Fibroblast of lung (primary cell): ENCODE measurements at places on chromosomes 4 and X.

DNA sequence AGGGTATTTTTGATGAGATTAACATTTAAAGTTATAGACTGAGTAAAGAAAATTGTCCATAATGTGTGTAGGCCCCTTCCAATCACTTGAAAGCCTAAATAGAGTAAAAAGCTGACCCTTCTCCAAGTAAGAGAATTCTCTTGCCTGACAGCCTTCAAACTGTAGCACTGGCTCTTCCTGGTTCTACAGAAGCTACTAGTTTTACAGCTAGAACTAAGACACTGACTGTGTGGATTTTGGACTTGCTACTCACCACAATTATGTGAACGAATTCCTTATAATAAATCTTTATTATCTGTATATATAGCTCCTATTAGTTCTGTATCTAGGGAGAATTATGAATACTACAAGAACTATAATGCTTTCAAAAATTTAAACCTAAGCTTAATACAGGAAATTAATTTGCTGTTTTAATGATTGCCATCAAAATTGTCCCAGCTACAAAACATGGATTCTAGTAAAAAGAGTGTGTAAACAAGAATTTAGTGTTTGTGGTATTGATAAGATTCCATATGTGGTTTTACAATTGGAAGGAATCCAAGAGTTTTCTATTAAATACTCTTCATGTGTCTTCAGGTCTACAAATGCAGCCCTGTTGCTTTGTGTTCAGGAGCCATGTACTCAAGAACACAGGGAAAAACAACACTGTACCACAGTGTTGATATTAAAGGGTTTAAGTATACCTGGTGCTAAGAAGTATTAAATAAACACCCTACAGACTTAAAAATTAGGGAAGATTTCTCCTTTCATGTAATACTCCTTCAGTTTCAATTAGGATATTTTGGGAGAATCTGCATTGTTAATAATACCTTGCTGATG lies 366.5 kb downstream of the CXXC4 start:
- DNase-seq: no peak

GRCh38 chrX:68686097-68686977 lies 38.9 kb downstream of the STARD8 start:
- DNase-seq: peak; percentile 53

- no peak for DNase-seq
Observed at GRCh38 chrX:48890296-48890925, 7.2 kb downstream of the TIMM17B start.

- peak; percentile 55 for DNase-seq
Observed at GRCh38 chr4:20832826-20833225, 132.6 kb downstream of the PACRGL start.

DNA sequence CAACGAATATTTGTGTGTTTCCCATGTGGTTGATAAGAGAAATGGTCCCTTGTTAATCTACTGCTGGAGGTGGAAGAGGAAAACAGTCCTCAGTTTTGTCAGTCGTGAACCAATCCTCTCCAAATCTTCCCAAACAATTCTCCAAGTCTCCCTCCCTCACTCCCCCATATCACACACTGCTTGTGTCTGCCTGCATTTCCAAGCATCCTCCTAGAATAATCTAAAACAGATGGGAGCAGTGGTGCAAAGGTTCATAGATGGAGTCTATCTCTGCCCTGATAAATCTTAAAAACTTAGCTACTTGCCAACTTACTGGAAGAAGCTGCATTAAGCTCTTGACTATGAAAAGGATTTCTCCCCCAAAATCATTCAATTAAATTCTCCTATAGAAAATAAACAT lies 43.7 kb upstream of the SH3KBP1 start:
- no peak for DNase-seq

- no peak for DNase-seq
Observed at GRCh38 chrX:40755291-40756249, 20.2 kb upstream of the MED14 start.

GRCh38 chr4:170698334-170698733 lies 608.6 kb upstream of the AADAT start:
- DNase-seq: no peak

DNA sequence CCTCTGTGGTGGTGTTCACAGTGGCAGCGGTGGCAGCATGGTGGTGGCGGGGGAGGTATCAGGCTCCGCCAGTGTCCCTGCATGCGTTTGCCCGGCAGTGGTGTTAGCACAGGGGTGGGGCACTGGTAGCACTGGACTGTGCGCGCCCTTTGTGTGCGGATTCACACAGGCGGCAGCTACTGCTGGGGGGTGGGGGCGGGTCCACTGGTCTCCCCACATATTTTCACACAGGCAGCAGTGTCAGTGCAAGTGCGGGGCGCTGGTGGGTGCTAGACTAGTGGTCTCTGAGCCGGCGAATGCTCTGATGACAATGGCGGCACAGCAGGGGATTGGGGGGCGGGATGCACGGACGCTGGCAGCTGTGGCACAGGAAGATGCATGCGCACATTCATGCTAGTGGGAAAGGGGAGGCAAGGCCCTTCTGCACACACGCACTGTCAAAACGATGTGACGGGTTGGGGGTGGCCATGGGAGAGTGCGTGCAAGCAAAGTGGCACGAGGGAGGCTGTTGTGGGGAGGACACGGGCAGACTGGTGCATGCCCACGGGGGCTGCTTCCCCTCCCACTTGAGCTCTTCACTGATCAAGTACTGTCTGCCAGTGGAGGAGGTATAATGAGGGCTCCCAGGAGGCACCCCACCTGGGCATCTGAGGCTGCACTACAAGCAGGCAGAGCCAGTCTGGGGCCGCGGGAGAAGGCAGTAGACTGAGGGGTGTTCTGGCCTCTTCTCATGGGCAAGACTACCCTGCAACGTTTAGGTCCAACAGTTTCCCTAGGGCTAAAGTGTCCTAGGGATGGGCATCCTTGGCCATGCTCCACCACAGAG lies 53.0 kb downstream of the POF1B start:
- no peak for DNase-seq

GRCh38 chr4:173417833-173418232 lies 18.9 kb upstream of the SCRG1 start:
- DNase-seq: no peak

DNA sequence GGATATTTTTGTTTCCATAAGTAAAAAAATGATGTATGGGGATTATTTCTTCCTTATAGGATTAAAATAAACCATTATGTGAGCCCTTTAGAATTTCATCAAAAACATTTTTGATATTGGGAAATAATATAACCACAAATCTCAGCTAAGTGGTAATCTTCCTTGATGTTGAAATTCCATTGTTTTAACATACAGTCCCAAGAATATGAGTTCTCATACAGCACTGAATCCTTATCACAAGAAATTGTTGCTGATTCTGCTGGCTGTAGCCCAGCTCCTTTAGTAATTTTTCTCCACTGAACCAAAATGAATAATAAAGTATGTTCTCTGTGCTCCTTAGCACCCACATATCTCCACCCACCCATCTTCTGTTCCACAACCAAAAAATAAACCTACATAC lies 41.9 kb upstream of the FAM47B start:
- peak; percentile 31 for DNase-seq

DNA sequence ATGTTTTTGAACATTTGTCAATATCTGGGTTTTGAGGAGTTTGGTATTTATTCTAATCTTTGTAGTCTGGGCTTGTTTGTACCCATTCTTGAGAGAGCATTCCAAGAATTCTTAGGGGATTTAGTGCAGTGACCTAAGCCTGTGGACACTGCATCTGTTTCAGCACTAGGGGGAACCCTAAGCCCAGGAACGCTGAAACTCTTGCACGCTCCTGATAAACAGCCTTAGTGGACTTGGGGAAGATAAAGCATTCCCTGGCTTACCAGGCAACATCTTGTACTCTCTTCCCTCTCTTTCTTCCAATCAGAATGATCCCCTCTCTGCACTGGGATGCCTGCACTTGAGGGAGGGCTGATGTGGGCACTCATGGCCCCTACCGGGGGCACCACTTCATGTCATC lies 654.9 kb upstream of the HTR2C start:
- DNase-seq: peak; percentile 0

DNA sequence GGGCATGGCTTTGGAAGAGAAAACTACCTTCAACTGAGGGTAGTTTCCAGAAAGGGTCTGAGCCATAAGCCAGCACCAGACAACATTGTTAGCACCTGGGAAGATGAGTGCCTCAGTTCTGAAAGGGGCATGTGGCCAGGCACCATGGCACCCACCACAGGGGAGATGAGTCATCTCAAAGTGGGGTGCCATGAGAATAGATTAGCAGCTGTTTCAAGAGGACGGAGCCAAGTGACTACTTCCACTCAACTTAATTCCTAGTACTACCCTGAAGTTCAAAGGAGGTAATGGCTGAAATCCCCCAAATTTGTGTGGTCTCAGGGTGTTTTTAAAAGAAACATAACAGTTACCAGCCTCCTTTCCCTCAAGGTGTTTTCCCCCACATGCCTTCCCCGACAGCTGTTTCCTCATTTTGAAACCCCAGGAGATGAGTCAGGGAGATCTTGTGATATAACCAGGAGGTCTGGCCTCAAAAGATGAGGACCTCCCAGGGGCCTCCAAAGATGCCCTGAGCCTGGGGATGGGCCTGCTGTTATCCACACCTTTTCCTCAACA lies 27.8 kb upstream of the FTHL17 start:
- no peak for DNase-seq

DNA sequence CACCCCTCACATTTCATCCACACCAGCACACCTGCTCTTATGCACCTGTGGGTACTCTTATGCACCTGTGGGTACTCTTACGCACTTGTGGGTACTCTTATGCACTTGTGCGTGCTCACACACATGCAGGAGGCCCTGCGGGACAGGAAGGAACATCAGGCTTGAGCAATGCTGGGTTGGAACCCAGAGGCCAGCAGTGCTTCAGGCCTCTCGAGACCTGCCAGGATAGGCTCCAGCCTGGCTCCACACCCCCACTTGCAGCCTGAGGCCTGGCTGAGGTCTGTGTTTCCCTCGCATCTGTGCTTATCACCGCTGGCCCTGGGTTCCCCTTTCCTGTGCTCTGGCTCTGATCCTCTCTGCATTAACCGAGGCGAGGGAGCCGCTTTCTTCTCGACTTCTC lies 34.7 kb downstream of the SORCS2 start:
- no peak for DNase-seq

DNA sequence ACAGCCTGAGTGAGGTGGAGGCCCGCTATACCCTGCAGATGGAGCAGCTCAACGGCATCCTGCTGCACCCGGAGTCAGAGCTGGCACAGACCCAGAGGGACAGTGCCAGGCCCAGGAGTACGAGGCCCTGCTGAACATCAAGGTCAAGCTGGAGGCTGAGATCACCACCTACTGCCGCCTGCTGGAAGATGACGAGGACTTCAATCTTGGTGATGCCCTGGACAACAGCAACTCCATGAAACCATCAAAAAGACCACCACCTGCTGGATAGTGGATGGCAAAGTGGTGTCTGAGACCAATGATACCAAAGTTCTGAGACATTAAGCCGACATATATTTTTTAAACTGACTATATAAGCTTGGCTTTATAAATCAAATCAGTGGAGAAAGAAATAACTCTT lies 73.3 kb upstream of the HHIP start:
- DNase-seq: no peak

DNA sequence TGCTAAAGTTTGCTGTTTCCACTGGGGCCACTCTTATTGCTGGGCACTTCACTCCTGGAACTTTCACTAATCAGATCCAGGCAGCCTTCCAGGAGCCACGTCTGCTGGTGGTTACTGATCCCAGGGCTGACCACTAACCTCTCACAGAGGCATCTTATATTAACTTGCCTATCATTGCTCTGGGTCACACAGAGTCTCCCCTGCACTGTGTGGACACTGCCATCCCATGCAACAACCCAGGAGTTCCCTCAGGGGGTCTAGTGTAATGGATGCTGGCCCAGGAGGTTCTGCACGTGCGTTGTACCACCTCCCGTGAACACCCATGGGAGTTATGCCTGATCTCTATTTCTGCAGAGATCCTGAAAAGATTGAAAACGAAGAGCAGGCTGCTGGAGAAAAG lies 41.8 kb upstream of the IQSEC2 start:
- DNase-seq: no peak

DNA sequence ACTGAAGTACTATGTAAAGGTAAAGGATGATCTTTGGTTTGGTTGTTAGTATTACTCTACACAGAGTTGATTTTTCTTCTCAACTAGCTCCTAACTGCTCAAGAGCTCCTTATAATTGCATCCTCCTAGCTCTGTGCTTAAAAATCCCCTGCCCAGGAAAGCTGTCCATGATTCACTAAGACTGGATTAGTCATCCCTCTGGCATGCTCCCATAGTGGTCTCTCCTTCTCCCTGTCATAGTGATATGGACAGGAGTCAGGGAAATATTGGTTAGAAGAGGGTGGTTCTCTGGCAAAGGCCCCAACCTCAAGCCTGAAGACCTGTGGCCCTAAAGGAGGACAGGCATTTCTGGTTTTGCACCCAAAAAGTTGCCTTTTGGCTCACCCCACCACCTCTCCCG lies 242.3 kb upstream of the KCNIP4 start:
- peak; percentile 72 for DNase-seq

GRCh38 chrX:151151665-151152267 lies 24.6 kb upstream of the GPR50 start:
- peak; percentile 63 for DNase-seq

GRCh38 chr4:97845758-97846157 lies 297.5 kb downstream of the STPG2 start:
- DNase-seq: no peak

DNA sequence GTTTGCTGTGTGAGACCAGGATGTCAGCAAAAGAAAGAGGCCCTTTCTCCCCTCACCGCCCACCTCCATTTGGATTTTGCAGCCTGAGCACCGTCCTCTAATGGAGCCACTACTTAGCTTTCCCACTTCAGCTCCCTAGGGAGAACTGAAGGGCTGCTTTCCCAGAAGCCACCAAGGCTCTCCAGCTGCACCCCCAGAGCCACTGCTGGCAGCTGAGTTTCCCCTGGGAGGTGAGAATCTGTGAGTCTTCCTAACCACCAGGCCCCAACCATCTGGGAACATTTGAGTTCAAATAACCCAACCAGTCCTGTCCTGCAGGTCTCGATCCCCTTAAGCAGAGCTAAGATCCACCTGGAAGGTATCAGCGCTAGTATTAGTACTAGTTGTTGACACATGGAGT lies 173.1 kb upstream of the USP9X start:
- DNase-seq: no peak
